Renal cortical epithelial cell (primary cell): ENCODE measurements at places on chromosomes 1 and 21.

GRCh38 chr1:224632381-224632871 is 16.3 kb downstream of the CNIH3 start:
- peak; percentile 11 for DNase-seq

GRCh38 chr1:71232166-71232763 is 151.4 kb upstream of the ZRANB2 start:
- no peak for DNase-seq

GRCh38 chr1:208722592-208722991 is 478.4 kb upstream of the PLXNA2 start:
- DNase-seq = no peak

DNA sequence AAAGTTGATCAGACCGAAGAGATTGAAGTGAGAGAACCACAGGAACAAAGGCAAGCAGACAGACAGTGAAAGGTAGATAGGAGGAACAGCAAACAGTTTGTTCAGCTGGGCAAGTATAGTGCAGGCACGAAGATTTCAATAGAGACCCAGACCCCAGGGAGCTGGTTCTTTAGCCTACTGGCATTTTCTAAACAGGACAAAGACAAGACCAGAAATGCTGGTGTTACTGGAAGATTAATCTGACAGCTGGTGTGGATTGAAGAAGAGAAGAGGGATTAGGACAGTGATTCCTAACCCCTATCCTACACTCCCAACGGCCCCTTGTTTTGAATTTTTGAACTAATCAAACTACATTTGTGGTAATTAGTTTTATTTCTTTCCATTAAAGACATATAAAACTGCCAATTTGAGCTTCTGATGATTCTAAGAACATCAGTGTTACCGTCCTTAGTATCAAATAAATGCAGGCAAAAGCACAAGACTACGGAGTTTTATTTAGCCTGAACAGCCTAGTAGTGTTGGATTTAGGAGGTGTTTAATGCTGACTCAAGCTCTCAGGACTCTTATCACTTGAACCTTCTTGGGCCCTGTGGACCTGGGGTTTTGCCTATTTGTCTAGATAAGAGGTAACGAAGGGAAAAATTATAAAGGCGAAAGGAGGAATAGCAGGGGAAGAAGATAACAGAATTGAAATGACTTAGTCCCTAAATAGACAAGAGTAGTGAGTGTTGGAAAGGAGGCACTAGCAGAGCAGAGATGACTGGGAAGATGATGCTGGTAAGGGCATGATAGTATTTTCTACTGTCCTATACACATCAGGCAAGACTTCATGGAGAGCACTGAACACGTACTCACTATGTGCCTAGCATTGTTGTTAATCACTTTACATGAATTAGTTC is 2.0 kb downstream of the NPL start:
- no peak for DNase-seq

GRCh38 chr1:7781501-7781900 is 2.6 kb upstream of the PER3 start:
- DNase-seq = no peak

GRCh38 chr1:36988741-36989193 is 45.5 kb downstream of the GRIK3 start:
- DNase-seq = no peak
